ENCODE measurements at places on chromosomes 12 and 14.
A peak's percentile ranks its signal among the peaks of the same experiment; 100 is the strongest.

- DNase-seq = no peak
Measured at GRCh38 chr12:28517101-28517500, 326.8 kb downstream of the CCDC91 start.

DNA sequence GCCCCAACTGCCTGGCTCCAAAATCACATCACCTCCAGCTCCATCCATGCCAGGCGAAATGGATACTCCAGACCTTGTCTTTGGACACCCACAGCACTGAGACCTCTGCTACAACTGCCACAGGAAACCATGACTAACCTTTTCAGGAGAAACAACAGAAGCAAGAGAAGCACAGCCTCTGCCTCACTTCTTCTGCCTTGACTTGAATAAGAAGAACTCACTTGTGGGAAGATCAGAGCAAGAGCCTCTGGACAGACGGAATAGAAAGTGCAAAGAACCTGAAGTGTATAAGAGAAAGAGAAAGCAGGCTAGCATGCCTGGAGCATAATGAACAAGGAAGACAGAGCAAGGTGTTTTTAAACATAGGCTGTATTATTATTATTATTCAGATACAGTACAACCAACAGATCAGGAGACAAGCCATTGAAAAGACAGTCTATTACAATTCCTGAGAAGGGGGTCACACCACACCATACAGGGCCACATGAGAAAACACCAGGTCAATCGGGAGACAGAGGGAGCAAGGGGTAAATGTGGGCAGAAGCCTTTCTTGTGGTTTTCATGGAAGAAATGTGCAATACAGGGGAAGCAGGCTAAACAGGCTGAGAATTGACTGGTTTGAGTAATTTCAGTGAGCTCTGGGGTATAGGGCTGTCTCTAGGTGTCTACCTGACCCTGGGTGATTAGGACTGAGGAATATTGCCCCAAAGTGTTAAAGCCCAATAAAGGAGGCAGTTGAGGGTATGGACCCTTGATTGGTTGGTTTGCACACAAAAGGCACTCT lies 7.4 kb upstream of the OR10P1 start:
- DNase-seq = no peak

DNA sequence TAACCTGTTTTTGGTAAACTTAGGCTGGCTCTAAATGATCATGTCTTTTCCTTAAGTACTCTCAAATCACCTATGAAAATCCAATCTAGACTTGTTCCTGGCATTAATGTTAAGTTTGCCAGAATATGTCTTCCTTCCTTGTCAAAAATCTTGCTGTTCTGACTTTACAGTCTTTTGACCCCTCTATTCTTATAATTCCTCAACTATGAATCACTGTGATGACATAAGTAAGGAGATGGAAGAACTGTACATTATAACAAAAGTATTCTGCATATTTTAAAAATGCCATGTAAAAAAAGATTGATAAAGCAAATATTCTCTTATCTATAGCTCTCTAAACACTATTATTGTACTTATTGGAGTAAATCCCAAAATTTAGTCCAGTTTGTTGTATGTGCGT lies 51.4 kb upstream of the BAZ1A start:
- no peak for DNase-seq

DNA sequence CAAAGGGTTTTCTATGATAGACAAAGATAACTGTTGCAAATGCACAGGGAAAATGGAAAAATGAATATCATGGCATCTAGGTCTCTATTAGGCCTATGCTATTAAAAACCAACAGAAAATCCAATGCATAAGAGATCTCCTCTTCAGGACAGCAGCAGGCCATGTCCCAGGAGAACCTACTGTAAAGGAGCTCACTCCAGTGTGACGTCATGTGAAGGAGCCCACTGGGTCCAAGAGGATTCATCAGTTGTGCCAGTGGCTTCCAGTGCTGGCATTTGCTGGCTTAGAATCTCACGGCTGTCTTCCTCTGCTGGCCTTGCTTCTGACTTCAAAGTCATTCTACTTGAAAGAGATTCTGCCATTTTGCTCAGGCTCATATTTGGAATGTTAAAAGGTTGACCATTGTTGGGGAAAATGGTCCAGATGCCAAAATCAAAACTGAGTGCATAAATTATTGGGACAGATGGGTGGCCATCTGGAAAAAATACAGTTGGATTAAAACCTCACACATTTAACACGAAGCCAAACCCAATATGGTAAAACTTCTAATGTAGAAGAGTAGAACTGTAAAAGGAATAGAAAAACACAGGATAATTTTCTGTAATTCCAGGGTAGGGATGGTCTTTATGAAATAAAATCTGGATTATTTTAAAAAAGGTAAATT lies 75.4 kb upstream of the ARID2 start:
- DNase-seq = no peak

DNA sequence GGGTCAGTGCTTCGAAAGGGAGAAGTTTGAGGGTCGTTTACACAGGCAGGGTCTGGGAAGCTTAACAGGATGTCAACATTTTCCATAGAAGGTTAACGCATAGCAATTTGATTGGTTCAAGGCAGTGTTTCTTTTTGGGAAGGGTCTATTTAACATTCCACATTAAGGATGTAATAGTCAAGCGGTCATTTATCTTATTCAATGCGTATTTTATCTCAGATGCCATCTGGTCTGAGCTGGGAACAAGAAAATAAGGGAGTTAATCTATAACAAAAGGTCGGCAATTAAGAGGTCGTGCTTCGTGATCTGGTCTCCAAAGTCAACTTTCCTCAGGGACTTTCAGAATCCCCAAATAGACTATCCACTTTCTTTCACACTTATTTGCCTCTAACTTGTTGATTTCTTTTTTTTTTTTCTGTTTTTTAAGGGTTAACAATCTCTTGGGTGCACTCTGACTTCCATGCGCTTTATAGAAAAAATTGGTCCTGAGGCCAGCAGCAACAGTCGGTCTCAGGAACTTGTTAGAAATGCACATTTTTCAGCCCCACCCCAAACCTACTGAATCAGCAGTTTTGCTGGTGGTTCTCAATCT lies 550 bp upstream of the RESF1 start:
- peak; percentile 47 for DNase-seq

DNA sequence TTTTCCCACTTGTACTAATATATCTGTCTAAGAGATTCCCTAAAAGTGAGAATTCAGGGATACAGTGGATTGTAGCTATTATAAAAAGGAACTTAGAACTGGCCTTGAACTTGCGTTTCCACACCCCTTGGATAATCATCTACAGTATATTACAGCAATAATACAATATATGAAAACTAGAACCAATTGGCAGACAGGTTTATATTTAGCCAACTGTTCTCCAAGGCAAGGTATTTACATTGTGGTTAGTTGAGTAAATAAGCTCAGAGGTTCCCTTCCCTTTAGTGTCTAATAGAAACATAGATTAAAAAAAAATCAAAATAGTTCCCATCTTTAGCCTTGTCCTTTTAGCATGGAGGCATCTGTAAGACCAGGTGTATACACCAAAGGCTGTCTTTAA lies 42.1 kb downstream of the LIMA1 start:
- DNase-seq = peak; percentile 88

DNA sequence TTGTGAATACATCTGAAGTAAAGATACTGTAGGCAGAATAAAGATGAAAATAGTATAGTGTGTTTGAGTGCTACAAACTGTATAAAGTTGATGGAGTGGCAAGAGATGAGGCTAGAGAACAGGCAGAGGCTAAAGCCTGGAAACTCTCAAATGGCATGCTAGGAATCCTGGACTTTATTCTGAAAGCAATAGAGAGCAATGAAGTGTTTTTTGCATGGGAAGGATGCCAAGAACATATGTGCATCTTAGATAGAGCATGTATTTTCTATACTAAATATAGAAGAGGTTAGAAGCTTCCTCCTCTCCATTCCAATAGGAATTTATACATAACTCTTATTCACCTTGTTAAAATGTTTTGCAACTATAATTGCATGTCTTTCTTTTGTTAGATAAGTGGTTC lies 86.3 kb upstream of the TMTC2 start:
- no peak for DNase-seq

DNA sequence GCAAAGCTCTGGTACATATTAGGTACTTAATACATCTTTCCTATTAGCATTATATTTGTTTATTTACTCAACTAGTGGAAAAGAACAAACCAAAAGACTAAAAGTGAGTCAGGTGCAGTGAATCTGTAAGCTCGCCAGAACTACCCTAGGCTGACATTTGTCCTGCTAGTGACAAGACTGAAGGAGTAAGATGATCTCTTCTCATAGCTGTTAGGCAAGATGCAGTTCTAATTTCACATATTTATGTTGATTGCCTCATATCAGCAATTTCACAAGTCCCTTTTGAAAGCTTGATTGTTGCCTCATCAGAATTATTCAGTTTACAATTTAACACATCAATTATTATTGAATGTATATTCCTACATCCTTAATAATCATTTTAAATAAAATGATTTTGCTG lies 293.0 kb upstream of the NAV3 start:
- DNase-seq = no peak

GRCh38 chr14:103734081-103734888 lies 18.7 kb downstream of the ZFYVE21 start:
- DNase-seq = no peak

DNA sequence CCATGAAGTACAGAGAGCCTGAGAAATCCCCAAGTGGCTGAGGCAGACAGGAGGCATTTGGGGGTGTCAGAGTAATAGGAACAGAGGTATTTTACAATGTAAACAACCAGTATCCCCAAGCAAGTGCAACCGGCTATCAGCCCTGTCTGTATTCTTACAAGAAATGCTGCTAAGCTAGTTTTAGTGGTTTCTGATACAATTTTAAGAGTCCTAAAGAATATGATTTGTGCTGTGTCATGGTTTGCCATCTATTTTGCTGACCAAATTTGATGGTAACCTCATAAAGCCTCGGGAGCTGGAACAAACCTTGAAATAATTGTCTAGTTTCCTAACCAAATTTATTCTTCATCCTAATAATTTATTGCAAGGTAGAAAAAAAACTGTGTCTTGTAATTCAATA lies 46.7 kb upstream of the EGLN3 start:
- DNase-seq = no peak

GRCh38 chr12:130347588-130347987 lies 9.9 kb downstream of the PIWIL1 start:
- DNase-seq = no peak

- DNase-seq = no peak
Measured at GRCh38 chr12:113469224-113469948, 2.3 kb downstream of the LHX5 start.

DNA sequence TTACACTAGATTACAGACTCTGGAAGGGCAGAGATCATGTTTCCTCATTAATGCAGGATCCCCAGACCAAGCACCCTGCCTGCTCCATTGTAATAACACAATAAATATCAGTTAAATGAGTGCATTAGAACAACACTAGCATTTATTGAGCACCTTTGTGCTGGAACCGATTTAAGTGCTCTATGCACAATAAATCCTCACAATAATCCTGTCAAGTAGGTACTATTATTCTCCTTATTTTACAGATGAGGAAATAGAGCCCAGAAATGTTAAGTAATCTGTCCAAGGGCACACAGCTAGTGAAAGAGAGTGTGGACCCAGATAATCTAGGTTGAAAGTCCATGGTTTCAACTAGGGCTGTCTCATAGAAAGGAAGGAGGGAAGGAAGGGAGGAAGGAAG lies 69.8 kb downstream of the MAP1LC3B2 start:
- DNase-seq = peak; percentile 42

DNA sequence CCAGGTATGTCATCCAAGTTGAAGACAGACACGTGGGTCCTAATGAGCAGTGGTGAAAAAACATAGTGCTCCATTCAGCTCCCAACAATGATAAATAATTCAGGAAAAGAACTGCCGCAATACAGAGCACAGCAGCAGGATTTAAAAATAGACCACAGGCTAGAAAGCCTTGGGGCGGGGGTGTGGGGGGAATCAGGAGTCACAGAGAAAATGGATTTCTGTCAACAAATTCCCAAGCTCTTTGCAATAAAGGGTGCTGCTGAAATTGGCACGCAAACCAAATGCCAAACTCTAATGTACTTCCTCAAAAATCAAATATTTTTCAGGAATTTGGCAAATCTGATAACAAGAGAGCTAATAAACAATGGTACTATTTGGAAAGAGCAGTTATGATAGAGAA lies 58.6 kb downstream of the R3HDM2 start:
- no peak for DNase-seq

- no peak for DNase-seq
Measured at GRCh38 chr12:91717804-91718203, 427.8 kb downstream of the BTG1 start.

GRCh38 chr12:46571608-46572007 lies 199.0 kb upstream of the SLC38A2 start:
- DNase-seq = no peak

DNA sequence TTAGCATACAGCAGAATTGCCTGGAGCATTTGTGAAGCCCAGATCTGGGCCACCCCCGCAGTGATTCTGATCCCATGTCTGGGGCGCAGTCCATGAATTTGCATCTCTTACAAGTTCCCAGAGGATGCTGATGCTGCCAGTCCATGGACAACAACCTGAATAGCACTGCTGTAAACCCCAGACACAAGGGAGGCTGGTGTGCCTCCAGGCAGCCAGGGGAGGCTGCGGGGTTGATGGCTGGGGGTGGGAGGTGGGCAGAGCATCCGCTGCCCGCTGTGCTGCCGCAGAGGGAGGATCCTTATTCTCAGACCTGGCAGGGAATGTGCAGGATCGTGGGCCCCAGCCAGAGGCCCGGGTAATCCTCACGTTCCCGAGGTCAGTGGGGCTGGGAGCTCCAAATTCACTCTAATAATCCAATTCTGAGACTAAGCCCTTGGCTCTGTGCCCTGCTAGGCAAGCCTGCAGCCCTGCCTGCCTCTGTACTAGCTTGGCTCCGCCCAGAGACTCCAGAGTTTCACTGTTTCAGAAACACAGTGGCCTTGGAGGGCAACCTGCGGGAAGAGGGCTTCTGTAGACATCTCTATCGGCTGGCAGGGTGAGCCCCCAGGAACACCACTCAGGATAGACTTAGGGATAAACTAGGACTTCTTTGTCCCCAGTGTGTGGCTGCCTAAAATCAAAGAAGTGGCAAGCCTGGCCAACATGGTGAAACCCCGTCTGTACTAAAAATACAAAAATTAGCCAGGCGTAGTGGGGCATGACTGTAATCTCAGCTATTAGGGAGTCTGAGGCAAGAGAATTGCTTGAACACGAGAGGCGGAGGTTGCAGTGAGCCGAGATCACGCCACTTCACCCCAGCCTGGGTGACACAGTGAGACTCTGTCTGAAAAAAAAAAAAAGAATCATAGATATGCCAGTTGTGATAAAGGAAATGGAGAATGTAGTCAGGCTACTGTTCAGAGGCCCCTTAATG lies 17.8 kb upstream of the MLEC start:
- no peak for DNase-seq
